ENCODE measurements at places on chromosomes 5 and 9.

GRCh38 chr9:21670374-21670773 lies 132.1 kb upstream of the MTAP start:
- DNase-seq, result no peak

DNA sequence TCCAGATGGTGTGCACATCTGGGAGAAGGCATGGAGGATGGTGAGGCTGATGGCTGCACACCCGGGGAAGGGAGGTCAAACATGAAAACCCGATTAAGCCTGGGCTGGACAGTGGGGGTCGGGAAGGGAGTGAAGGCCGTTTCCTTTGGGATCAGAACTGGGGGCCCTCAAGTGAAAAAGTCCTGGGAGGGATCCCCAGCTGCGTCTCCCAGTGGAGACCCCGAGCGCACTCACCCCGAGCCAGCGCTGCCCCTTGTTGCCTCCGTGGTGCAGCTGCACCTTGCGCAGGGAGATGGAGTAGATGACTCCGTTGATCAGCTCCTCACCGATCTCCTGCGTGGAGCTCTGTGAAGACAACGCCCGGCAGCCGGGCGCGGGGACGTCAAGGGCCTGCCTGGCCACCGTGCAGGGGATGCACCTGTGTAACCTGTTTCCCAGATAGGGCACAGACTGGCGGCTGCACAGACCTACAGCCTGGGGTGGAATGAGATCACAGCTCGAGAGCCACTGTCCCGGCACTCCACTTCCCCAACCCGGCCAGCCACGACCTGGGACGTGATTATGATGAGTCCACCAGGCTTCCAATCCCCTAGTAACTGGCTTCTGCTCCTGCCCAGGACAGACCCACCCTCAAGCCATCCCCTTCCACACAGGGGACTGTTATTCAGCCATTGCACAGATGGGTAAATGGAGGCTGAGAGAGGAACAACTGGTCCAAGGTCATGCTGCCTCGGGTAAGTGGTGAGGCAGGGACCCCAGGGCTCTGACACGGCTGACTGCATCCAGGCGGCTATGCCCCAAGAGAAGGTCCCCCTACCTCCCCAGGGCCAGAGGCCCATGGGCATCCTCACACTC lies 9.0 kb downstream of the RALGDS start:
- no peak for DNase-seq

GRCh38 chr5:118722122-118723020 lies 266.0 kb downstream of the DTWD2 start:
- DNase-seq, result no peak

GRCh38 chr5:137604348-137605095 lies 105.4 kb upstream of the SPOCK1 start:
- no peak for DNase-seq

GRCh38 chr5:63959177-63959982 lies 2.9 kb downstream of the HTR1A start:
- DNase-seq, result no peak

GRCh38 chr9:127185931-127186781 lies 63.7 kb upstream of the ANGPTL2 start:
- DNase-seq, result no peak

DNA sequence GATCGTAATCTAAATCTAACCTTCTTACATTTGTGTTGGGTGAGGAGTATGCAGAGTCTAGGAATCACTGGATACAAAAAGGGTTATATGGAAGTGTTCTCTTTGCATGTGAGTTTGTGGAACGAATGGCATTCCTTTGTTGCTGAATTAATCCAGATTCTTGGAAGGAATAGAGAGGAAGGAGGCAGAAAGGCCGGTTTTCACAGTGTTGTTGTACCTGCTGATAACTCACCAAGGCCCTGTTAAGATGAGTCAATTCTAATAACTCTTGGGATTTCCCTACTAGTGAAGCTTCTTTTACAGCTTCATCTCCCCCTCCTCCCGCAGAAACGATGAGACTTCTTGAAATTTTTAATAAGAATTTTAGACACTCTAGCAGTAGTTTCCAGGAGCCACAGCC lies 84.0 kb downstream of the ZSWIM6 start:
- DNase-seq, result no peak

- no peak for DNase-seq
Observed at GRCh38 chr9:27395484-27395921, 98.6 kb upstream of the EQTN start.

- no peak for DNase-seq
Observed at GRCh38 chr5:141628175-141628788, 8.4 kb downstream of the HDAC3 start.

DNA sequence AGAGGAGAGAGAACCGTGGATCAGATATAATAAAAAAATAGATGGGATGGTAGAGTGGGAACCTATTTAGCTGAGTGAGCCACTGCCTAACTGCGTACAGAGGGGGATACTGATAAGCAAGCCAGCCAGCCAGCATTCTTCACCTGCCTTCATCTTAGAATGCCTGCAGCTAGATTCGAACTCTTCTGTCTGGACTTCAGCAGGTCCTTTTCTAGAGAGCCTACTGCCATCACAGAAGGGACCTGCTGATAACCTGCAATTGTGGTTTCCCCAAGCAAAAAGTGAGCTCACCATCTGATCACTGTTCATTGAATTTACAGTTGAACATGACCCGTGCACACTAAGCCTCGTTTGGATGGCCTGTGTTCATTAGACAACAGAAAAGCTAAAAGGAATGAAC lies 109.4 kb downstream of the CDC42SE2 start:
- no peak for DNase-seq

GRCh38 chr5:33507426-33507825 lies 66.7 kb downstream of the TARS1 start:
- no peak for DNase-seq
